Activated CD4-positive, alpha-beta T cell treated with anti-CD3 and anti-CD28 coated beads, Interleukin-2, amount 10 ng/mL, durations not matched to agents 7 days and 5 days (primary cell): ENCODE measurements at places on chromosomes 16 and 17. TPM values are rescaled to one million over a fixed set of nuclear protein-coding genes. Genes with fewer than 3 reads are reported as not detected.

DNA sequence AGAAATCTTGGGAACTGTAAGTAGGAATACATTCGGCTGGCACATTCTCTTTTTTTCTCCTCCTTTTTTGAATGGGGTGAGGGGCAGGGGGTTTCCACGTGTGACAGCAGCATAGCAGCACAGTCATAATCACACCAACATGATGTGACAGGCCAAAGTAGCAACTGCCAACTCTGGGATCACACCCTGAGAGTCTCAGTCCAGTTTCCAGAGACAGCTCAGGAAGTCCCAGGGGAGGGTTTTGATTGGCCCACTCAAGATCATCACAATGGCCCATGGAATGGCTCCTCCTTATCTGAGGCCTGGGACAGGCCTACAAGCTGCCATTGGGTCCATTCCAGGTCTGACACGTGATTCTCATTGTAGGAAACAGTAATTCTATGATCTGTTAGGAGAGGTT, 207.1 kb upstream of the ASIC2 start:
- DNase-seq = no peak

DNA sequence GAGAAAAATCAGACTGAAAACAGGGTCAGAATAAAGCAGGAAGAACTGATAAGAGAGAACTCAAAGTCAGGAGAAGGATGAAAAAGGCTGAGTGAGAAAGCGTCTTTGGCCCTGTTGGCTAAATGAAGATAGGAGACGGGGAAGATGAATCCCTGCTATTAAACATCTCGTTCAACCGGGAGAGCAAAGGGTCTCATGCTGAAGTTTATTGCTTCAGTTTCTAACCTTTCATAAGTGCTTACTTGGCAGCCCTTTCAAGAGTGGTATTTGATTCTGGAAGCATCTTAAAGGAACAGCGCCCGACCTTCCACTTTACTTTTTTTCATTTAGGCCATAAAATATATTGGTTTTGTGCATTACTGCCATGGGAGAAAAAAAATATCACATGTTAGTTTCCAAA, 288.3 kb upstream of the RBFOX1 start:
- no peak for DNase-seq

The WNT3 gene
- total RNA-seq = not detected

GRCh38 chr17:57281887-57282286, 25.6 kb downstream of the MSI2 start:
- peak; percentile 64 for DNase-seq

The SLC6A2 gene
- not detected for total RNA-seq

The C16orf96 gene
- 0.21 TPM for total RNA-seq
